EL (cell line): ENCODE measurements at places on chromosomes 12 and 14.
A peak's percentile ranks its signal among the peaks of the same experiment; 100 is the strongest.

DNA sequence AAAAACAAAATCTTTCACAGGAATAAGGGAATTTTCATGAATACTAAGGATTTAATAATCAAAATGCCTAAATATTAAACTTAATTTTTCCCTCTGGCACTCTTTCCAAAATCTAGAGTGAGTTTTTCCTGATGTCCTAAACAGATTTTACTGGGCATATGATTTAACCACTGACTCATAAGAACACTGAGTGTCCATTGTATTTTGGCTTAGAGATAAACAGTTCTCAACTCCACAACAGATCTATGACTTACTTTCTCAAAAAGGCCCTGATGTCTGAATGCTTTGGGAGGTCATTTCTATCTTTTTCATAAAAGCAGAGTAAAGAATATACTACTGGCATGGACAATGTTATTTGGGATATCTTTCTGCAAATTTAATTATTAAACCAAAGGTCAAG is 15.0 kb downstream of the TMBIM4 start:
- DNase-seq: no peak

GRCh38 chr14:64779472-64779871 is 75.2 kb downstream of the PLEKHG3 start:
- DNase-seq: no peak

- no peak for DNase-seq
Measured at GRCh38 chr14:42541535-42542001, 934.9 kb downstream of the LRFN5 start.

DNA sequence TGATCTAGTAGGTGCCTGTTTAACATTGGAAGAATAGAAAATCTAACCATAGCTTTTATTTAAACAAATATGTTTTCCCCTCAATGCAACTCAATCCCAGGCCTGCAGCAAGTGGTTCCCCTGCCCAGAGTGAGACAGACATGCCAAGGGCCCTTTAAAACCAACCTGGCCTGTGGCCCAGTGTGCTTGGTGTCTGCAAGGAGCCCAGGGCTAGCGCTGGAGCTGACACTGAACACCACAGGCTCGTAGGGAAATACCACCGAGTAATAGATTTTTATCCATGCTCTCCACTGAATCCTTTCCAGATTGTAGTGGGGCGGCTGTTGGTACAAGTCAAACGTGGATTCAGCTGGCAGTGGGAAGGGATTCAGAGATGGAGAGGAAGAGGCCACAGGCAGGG is 95.6 kb upstream of the NRXN3 start:
- no peak for DNase-seq

GRCh38 chr12:42299392-42300308 is 26.2 kb downstream of the ZCRB1 start:
- DNase-seq: peak; percentile 31

- no peak for DNase-seq
Measured at GRCh38 chr12:9674226-9674590, 4.7 kb downstream of the CLEC2D start.

DNA sequence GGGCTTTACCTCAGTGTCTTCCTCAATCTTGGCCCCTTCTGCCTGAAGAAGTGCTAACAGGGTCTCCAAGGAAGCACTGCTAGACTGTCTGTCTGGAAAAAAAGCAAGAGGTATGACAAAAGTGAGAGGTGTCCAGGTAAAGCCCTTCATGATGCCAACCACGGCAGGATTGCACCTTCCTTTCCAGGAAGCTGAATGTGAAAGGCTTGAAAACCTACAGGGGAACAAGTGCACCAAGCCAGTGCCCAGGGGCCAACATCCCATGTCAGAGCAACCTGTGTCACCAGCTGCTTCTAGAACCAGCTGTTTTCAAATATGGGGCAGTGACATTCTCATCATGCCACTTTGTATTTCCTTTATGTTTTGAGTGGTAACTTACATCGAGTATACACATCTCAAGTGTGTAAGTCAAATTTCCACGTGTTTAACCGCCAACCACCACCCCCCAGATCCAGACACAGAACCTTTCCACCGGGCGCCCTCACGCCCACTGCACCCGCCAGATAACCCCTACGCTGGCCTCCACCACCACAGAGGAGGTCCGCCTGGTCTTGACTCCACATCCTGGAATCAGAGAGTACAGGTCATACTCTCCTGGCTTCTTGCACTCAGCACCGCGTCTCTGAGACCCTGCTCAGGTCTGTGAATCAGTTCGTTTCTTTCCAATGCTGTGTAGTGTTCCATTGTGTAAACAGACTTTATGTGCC is 27.3 kb downstream of the VPS37B start:
- DNase-seq: no peak

DNA sequence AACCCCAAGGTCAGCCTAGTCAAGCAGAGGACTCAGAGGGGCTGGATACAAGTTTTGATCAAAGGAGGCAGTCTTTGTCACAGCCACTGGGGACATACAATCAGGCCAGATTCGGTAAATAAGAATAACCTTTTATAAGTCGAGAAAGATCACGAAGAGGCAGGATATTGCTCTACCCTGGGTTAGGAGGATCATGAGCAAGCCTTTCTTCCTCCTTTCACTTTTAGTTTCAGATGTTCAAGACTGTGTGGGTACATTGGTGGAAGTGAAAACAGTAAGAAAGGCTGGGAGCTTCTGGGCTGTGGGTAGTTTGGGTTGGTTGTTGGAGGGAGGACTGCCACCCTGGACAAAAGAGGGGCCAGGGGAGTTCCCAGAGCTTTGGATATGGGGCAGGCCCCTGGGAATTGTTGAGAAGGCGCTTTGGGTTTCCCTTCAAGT is 127.7 kb downstream of the SNAPC1 start:
- DNase-seq: no peak

DNA sequence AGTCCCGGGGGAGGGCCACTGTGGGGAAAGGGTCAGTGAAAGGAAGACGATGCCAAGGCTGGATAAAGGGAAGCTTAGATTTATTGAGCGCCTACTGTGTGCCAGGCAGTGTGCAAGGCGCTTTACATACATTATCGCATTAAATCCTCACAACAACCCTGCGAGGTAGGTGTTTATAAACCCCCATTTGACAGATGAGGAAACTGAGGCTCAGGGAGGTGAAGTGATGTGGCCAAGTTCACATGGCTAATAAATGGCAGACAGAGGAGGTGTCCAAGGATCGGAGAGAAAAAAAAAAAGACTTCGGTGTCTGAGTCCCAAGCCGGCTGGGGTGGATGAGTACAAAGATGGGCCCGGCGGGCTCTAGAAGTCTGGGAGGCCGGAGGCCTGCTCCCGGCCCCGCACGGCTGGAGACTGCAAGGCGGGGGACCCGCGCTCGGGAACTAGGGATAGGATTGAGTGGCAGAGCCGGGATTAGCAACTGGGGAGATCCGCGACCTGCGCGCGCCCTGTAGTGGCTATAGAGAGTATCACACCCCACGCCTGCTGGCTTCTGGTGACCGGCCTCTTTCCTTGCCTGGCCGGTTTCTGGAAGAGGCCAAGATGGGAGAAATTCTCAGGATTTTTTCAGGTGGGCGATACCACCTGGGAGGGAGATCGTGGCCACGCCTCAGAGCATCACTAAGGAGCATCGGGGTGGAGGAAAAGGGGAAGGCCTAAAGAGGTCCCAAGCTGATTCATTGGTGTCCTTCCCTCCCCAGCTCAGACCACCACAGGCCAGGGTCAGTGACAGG is 3.9 kb downstream of the DDN start:
- DNase-seq: peak; percentile 83

DNA sequence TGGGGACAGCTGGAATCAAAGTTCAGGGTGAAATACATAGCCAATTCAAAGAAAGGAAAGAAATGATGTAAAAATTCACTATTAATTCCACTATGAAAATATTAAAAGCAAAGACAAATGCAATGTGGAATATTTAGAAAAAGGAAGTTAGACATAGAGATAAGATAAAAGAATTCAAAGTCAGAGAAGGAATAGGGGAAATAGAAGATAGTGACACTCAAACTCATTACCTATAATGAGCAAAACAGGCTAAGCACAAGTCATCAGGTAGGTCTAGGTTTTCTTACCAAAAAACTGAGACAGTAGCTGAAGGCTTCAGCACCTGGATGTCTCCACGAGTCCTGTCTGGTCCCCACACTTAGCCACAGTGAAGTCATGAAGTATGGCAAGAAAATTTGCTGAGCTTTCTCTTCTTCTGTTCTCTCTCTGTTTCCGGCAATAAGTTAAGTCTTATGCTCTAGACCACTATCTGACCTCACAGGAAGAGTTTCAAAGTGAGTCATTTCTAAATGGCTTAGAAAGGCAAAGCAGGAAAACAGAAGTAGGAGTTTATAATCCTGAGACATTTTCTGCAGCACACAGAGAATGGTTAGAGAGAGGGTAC is at the start of gene C3AR1:
Gene C3AR1 (minus strand): TSS at position 369 of the 604 bp plus-strand sequence. CDS start 6,174 bp downstream, outside the sequence.
- DNase-seq: peak; percentile 73

DNA sequence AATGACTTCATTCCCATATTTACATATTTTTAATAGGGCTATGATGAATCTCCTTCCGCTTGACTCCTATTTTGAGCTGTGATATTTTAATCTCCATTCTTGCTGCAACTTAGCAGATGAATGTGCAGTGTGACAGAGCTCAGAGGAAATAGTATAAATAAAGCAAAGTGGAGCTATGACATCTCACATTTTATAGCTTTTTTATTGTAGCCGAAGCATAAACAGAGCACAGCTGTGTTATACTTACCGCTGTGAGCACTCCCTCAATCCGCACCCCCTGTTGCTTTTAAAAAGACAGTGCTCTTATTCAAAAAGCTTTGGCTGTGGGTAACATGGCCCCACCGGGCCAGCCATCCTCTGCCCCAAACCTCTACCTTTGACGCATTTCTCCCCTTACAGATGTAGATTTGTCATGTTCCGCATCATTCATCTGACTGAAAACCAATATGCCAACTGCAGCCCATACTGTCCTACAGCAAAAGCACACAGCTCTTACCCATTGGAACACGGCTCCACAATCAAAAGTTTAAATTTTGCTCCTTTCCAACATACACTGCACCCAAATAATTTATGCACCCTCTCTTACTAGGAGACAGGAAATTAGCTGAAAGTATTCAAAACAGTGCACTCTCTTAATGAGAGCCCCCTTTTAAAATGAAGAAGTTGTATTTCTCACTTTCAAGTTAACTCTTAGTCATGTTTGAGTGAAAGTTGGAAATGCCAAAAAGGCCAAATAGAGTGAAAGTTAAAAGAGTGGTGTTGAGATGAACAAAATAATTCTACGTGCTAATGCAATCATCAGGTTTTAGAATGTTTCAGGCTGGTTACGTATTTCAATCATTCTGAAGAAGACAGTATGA is 429.3 kb upstream of the SOX5 start:
- peak; percentile 4 for DNase-seq
